ENCODE measurements at places on chromosomes 5 and 9.

DNA sequence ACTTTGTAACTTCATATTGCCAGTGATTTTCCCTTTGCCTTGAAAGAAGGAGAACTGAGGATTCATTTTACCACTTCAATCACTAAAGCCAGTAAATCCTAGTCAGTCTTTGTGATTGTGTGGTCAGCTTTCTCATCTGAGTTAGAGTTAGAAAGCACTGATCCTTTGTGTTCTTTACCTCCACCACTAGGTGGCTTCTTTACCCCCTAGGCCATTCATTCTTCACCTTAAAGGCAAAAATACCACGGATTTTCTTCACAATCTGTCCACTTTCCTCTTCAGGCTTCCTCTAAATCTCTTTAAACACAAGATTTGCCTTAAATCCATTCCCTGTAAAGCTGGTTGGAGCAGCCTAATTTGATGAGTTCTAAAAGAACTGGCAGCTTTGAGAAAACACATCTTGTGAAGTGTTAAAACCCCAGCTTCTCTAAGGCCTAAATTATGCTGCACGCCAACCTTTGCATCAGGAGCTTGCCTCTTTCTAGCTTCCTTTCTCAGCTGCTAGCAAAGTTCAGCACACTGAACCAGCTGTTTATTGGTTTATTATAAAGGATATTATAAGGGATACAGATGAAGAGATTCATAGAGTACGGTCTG lies 20.4 kb downstream of the BDP1 start:
- no peak for DNase-seq

- DNase-seq: no peak
Measured at GRCh38 chr5:94778732-94779131, 160.3 kb downstream of the SLF1 start.

GRCh38 chr9:71886015-71886414 lies 25.0 kb downstream of the ABHD17B start:
- DNase-seq: no peak

- no peak for DNase-seq
Measured at GRCh38 chr5:161263191-161263590, 283.3 kb downstream of the GABRB2 start.

DNA sequence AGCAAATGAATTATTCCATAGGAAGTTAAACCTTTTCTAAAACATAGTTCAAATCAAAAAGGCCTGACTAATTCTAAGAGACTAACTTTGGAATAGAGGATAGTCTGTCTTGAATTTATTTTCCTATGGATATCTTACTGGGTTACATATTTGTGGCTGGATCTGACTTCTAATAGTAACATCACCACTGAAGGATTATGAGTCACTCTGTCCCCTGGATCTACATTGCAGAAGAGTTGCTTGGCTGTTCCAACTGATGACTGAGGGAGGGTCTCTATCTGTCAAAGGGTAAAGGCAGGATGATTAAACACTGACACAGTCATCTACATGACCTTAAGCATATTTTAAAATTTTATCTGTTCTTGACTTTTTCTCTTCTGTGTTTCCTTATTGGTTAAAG lies 119.6 kb upstream of the FST start:
- no peak for DNase-seq

GRCh38 chr5:32711362-32711680 lies 200 bp downstream of the NPR3 start:
- no peak for DNase-seq

DNA sequence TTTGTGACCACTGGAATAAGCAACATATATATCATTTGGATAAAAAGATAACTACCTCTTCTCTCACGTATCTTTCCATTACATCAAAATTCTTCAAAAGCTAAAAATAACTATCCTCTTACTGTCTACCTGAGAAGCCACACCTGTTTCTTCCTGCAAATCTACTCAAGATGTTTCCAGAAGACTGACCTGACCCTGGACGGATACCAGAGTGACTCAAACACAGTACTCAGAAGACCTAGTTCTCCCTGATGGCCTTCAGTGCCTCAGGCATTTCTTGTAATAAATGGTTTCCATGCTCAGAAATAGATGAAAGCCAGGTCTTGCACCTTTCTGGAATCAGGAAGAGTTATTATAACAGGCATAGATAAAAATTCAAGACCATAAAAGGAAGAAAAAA lies 245.9 kb upstream of the PIK3R1 start:
- DNase-seq: no peak
